ENCODE measurements at places on chromosomes 4 and X.

- DNase-seq: no peak
These were observed 30.8 kb upstream of the TBL1X start for GRCh38 chrX:9434051-9434550.

- no peak for DNase-seq
These were observed 29.3 kb downstream of the FAM199X start for GRCh38 chrX:104195489-104196084.

GRCh38 chrX:21176921-21177571 is 197.2 kb upstream of the CNKSR2 start:
- no peak for DNase-seq

- DNase-seq: no peak
These were observed 85.7 kb downstream of the TEX13C start for GRCh38 chrX:125405339-125405738.

- DNase-seq: no peak
These were observed at the start of gene DDIT4L for GRCh38 chr4:100189820-100190642. DDIT4L (minus strand) TSS chr4:100190468; CDS start chr4:100189983, 485 bp downstream.

DNA sequence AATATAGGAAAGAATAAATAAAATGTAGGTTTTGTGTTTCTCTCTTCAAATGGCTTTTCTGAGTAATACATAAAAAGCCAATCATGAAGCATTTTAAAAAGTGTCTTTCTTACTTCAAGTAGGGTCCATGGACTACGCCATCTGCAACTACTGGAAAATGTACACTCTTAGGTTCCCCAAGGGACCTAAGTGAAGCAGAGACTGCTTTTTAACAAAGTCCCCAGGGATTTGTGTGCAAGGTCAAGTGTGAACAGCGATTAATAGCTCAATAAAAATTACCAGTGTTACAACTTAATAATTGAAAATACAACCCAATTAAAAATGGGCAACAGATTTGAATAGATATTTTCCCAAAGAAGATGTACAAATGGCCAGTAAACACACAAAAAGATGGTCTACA is 84.9 kb downstream of the ARHGAP6 start:
- no peak for DNase-seq

- DNase-seq: no peak
These were observed 101.2 kb downstream of the ZNF674 start for GRCh38 chrX:46444011-46444410.

DNA sequence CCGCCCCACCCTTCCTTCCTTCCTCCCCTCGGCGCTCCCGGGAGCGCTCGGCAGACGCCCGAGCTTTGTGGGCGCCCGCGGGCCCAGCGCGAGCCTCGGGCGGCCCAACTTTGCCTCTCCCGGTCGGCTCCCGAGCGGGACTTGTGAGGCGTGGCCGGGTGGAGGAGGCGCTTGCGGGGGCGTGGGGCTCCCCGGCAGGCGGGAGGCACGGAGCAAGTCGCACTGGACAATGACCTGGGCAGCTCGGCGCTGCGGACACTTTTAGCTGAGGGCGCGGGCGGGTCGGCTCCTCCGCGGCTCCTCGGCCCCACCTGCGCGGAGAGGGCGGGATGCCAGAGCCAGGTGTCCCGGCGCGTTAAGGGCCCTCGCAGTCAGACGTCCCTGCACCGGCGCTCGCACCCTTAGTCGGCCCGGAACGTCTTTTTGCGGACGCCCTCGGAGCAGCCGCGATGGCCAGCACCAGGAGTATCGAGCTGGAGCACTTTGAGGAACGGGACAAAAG is 385 bp downstream of the DCLK2 start:
- DNase-seq: peak; percentile 58

- DNase-seq: no peak
These were observed 276.1 kb downstream of the BCOR start for GRCh38 chrX:39821709-39822095.

DNA sequence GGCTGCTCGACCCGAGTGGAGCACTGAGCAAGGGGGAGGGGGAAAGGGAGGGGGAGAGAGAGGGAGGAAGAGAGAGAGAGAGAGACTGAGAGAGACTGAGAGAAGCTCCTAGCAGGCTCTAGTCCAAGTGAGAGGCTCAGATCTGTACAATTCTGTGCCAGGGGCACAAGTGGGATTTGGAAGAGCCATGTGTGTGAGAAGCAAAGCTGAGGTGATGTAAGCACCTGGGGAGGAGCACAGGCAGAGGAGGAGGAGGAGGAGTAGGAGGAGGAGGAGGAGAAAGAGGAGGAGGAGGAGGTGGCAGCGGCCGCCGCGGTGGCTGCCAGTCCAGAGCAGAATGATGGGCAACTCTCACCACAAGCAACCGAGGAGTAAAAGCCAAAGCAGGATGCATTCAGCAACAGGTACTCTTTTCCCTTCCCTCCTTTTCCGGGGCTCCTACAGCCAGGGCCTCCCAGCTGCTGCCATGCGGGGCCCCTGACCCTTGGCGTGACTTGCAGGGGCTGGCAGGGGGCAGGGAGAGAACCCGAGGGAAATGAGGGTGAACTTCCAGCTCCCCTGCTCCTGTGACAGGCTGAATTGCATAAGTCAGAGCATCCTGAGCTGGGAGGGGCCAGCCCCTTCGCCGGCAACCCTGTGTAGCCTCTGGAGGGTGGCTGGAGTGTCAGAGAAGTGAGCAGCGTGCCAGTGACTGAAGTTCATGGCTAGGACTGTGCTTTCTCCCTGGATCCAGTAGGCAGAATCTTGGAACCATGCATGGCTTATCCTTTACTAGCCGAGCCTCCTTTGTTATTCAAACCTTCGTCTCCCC is 62.2 kb downstream of the RTL5 start:
- no peak for DNase-seq

DNA sequence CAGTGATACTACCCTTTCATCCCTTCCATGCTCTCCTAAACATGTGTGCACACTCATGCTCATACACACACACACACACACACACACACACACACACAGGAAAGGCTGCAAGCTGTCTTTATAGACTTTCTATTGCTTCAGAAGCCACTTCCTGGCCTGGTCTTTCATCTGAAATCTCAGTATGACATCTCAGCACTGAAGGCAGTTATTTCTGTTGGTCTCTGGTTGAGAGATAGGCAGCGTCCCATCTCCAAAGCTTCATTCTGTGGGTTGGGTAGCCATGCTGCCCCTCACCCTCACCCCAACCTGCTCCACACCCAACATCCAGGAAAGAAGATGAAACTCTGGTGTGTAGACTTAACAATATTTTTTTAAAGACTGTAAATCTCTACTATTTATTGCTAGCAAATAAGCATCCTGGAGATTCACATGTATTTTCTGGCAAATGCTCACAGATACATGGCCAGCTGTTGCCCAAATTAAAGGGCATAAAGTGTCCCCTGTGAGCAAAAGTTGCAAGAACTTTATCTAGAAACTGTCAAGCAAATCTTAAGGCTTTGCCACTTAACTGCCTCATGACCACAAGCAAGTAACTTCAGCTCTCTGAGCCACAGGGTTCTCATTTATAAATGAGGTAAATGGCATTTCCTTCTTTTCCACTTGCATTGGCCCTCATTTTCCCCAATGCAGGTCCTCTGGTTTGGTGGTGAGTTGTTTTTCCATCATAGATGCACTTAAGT is 189.8 kb upstream of the AFF2 start:
- DNase-seq: no peak

DNA sequence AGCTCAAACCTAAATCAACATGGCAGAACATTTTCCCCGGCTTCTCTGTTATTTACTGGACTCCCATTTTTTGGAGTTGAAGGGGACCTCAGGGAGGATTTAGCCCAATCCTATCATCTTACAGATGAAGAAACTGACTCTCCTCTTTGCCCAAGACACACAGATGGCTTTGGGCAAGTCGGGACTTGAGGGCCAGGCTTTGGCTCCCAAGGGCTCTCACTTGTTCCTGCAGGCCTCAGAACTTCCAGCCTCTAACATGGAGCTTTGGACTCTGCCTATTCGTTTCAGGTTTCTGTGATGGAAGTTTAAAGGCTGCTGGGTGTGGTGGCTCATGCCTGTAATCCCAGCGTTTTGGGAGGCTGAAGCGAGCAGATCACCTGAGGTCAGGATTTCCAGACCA is 59.5 kb downstream of the RHOH start:
- no peak for DNase-seq

GRCh38 chr4:181157647-181158046 is 1085.6 kb upstream of the TENM3 start:
- no peak for DNase-seq

GRCh38 chrX:82362990-82363389 is 1145.1 kb upstream of the POU3F4 start:
- no peak for DNase-seq

DNA sequence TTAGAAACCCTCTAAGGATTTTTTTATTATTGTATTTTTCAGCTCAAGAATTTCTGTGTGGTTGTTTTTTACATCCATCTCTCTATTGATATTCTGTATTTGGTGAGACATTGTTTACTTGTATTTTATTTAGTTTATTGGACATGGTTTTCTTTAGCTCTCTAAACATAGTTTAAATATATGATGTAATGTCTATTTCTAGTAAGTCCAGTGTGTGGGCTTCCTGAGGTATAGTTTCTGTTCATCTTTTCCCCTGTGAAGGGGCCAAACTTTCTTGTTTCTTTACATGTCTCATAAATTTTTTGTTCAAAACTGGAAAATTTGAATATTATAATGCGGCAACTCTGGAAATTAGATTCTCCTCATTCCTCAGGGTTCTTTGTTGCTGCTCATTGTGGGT is 28.2 kb upstream of the ATRX start:
- DNase-seq: no peak

DNA sequence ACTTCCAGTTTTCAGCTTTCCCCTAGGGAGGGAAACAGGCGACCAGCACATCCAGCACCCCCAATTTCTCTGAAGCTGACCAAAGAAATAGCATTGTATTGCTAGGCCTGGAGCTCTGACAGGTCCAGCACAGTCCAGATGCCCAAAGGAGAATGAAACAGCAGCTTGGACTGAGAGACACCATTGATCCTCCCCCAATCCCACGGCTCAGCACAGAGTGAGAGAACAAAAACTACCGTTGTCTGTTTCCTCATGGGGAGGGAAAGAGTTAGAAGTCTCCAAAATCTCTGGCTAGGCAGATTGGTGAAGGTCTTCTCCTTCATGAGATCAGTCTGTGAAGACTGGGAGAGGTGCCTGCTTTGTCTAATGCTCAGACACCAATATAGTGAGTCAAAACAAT is 8.6 kb downstream of the TCEAL7 start:
- no peak for DNase-seq

GRCh38 chr4:92101737-92102172 is 202.0 kb upstream of the GRID2 start:
- DNase-seq: no peak
